ENCODE measurements at places on chromosomes 11 and 22.

DNA sequence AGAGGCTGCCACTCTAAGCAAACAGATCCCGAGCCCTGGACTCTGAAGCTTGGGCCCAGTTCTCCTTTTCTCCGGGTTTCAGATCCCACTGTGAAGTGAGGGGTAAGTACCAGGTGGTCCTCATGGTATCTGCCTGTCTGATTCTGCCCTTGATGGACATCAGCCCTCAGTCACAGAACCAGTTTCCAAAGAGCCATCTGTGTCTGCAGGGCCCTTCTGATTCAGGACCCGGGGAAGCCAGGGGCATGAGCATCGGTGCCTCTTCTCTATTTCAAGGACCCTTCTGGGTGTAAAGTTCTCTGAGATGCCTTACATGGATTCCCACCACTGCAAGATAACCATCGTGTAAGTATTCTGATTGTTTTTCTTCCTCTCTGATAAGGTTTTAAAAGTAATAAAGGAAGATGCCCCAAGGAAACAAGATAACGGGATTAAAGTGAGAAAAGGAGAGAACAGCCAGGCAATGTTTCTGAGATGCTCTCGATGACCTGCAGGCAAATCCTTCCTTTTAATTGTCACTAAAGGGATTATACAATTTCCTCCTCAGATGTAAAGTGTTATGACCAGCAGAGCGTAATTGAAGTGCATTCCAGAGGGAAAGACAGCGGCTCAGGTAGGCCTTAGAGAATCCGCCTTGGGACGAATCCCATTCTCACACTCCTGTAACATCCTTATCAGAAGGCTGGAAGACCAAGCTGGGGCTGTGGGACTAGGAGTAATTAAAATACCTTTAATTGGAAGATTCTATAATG lies 924.3 kb downstream of the TBC1D22A start:
- no peak for DNase-seq

DNA sequence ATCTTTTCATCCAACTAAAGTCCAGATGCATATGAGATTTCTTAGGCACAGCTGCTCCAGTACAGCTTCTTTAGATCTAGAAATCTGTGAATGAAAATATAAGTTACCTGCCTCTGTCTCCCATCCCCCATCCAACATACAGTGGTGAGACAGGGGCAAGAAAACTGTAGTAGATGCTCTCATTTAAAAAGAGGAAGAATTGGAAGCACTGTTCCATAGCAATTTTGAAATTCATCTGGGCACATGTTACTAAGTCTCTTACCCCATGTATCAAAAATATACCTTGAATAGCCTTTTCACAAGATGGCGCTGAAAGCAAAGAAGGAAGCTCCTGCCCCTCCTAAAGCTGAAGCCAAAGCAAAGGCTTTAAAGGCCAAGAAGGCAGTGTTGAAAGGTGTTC lies 37.8 kb downstream of the HSD17B12 start:
- DNase-seq, result no peak

DNA sequence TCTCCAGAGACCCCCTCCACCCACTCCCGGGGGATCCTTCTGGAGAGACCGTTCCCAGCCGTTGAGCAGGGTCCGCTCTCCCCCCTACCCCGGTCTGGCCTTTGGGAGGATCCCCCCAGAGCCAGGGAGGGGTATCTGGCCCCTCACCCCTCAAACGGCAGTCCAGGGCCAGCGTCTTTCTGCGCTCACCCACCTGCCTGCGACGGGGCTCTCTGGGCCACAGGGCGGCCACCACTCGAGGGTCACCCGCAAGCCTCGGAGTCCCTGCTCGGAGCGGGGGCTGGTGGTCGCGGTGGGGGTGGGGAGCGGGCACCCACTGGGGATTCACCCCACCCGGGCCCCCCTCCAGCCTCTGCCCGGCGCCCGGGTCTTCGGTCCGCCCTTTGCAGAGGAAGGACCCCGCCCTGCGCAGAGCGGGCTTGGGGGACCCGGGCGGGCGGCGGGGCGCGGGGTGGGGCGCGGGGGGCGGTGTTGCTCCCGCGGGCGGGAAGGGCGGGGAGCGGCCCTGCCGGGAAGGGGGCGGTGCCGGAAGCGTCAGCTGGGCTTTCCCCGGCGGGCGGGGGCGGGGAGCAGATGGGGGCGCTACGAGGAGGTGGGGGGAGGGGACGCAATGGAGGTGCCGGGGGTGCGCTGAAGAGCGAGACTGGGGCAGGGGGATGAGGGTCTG lies 16.6 kb downstream of the CRELD2 start:
- no peak for DNase-seq

- no peak for DNase-seq
Observed at GRCh38 chr11:60783141-60783484, 2.0 kb upstream of the MS4A10 start.

GRCh38 chr11:79226126-79226525 lies 214.7 kb downstream of the TENM4 start:
- DNase-seq, result no peak

DNA sequence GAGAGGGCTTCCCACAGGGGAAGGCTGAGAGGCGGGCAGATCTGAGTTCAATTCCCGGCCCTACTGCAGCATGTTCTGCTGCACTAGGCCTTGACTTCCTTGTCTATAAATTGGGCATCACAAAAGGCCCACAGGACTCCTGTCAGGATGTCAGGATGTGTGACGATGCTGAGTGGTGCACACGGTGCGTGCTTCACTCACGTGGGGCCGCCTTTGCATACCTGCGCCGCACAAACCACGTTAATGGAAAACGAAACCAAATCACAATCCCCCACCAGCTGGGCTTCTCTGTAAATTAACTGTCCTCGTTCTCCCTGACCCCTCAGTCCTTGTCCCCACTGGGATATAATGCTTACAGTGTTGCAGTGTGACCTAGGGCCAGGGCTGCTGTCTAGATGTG lies 32.3 kb upstream of the TSPAN18 start:
- no peak for DNase-seq

DNA sequence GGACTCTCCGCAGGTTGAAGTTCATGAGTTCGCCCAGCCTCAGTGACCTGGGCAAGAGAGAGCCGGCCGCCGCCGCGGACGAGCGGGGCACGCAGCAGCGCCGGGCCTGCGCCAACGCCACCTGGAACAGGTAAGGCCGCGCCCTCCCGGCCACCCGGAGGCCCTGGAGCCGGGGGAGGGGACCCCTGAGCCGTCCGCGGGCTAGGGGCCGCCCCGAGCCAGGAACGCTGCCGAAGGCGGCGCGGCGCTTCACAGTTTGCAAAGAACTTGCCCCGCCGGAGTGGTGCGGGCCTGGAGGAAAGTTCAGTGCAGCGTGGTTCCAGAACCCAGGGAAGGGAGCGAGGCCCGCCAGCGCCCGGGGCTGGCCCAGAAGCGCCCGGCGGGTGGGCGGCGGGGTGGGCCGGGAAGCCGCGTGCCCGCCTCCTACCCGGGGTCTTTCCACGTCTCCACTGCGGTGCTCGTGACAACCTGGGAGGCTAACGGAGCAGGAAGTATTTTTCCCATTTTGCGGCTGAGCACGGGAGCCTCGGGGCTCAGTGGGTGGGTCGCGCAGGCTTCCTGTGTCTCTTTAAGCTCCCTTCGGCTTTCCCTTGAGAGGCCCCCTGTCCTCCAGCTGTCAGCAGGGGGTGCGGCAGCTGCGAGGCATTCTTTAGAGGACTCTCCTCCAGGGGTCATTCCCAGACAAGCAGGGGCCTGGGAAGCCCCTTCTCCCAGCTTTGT lies 635 bp downstream of the PRR5 start:
- no peak for DNase-seq
